ENCODE measurements at places on chromosomes 2 and 18.
A peak's percentile ranks its signal among the peaks of the same experiment; 100 is the strongest.

DNA sequence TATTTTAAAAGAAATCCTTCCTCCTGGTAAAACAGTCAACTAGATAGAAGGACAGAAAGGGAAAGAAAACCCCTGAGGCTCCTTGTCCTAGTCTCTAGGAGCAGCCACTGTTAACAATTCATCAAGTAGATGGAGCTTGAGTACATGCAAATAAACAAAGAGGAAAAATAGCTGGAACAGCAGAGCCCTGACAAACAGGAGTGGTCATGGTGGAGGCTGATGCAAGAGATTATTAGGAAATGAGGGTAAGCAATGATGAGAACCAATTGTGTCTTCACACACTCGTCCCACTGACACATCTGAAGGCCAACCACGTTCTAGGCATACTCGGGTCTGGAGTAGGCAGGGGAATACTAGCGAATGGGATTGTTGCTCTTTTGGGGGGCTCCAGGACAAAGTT is 9.2 kb downstream of the DLGAP1 start:
- DNase-seq = no peak

- no peak for DNase-seq
Observed at GRCh38 chr2:174631009-174631981, 33.7 kb upstream of the WIPF1 start.

GRCh38 chr2:64780041-64780440 is 126.3 kb upstream of the SERTAD2 start:
- no peak for DNase-seq

DNA sequence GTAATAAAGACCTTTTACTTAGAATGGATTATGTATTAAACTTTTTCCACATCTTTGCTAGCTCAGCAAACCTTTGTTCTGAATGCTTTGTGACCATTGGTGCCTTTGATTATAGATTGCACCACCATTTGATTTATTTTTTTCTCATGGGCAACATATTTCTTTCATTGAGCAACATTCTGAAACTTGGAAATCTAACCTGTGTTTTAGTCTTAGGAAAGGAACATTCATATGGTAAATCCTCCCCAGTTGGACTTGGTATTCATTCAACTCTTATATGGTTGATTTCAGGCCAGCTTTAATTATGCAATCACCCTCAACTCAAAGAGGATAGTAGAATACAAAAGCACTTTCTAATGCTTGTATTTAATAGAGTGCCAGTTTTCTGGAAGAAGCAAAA is 1077.9 kb upstream of the ZEB2 start:
- no peak for DNase-seq

GRCh38 chr2:173148520-173148919 is 72.9 kb downstream of the MAP3K20 start:
- DNase-seq = no peak

- DNase-seq = no peak
Observed at GRCh38 chr2:21500401-21500945, 376.7 kb downstream of the TDRD15 start.

GRCh38 chr2:233857511-233858141 is 3.3 kb upstream of the HJURP start:
- DNase-seq = peak; percentile 22

DNA sequence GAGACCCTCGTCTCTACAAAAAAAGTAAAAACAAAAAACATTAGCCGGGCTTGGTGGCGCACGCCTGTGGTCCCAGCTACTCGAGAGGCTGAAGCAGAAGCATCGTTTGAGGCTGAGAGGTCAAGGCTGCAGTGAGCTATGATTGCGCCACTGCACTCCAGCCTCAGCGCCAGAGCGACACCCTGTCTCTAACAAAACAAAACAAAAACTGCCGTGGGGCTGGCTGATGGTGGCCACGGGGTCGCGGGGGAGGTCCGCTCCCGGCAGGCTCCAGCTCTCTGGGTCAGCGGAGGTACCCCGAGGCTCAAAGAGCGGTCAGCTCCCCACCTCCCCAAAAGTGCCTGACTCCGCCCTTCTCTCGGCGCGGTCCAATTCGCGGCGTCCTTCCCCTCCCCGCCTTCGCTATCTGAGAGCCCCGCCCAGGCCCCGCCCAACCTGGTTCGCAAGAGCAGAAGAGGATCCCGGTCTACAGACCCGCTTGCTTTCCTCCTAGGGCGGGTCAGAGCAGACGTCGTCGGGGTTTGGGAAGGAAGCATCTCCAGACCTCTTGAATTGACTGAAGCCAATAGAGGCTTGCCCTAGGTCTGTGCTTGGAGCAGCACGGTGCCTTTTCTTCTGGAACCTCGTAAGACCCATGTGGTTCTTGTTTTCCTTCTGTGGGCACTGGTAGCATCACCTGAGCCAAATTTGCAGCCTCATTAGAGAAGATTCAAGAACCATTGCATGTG is 7.8 kb downstream of the RAX start:
- DNase-seq = no peak

DNA sequence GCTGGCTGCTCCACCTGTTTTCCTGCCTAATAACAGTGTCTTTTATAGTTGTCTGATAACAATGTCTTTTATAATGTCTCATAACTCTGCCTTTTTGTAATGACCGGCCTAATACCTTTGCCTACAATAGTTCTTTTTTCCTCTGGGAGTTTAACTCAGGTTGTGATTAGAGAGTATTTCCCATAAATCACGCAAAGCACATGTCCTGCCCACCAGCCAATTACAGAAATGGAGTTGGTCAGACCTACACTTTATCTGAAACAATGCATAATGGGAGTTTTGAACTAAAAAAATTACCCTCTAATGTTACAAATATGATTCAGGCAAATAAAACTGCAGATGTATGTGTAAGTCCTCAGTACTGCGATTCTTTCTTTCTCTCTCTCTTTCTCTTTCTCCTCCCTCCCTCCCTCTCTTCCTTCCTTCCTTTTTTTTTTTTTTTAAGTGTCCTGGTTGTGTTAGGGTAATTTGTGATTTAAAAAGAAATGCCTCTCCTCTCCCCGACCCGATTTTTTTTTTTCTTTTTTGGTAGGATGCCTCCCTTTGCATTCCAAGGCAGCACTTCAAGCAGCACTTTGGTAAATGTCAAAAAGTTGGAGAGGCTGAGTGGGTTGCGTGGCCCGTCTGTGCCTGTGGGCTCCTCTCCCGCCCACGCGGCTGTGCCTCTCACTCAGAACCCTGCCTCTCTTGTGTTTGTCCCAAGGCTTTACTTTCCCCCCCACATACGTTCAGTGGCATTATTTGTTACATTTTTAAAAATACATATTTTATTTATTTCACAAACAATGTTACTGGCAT is 147.3 kb downstream of the AGAP1 start:
- no peak for DNase-seq

DNA sequence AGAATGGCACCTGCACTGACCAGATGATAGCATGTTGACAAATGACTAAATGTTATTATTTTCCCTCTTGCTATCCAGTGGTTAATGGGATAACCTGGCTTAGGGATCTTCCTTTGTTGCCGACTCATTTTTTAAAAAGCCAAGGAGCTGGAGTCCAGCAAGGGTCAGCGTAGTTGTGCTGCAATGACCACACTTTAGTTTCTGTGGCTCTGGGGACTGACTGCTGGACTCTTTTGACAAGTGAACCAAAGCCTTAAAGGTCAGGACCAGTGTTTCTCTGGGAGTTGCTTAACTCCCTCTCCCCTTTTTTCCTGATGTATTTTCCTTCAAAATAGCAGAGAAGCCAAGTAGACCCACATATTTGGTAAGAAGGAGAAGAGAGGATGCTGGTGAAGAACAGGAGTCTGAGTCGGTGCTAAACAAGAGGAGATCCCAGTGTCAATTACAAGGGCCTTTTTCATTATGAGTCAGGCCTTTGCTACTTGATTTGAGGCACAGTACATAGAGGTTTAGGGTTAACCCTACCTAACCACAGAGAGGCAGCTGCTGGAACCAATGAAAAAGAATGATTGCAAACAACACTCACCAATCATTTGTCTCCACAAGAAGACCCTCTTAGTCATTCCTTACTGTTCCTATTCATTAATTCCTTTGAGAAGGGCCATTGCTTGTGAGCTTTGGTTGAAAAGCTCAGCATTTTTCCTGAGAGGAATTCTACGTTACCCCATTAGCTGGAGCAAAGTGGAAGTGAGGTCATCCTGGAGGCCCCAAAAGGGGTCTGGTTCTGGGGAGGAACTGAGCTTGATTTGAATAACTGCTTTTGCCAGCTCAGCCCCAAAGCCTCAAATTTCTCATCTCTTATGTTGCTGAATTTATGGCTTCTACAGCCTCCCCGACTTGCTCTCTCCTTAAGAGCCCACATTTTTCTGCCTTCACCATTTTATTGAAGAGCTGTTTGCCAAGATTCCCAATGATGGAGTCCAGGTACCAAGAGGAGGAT is 137.6 kb upstream of the HNMT start:
- no peak for DNase-seq

DNA sequence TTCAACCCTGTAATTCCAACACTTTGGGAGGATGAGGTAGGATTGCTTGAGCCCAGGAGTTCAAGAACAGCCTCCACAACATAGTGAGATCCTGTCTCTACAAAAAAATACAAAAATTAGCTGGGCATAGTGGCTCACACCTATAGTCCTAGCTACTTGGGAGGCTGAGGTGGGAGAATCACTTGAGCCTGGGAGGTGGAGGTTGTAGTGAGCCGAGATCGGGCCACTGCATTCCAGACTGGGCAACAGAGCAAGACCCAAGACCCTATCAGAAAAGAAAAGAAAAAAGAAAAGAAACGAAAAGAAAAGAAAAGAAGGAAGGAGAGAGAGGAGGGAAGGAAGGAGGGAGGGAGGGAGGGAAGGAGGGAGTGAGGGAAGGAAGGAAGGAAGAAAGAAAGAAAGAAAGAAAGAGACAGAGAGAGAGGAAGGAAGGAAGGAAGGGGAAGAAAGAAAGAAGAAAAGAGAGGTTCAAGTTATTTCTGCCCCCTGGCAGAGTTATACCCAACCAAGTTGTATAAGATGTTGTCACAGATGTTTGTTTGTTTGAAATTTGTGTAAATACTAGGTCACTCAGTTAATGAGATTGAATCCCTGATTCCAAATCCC is 3.9 kb upstream of the PKDCC start:
- no peak for DNase-seq

- no peak for DNase-seq
Observed at GRCh38 chr2:63698786-63699548, 110.2 kb downstream of the MDH1 start.

- no peak for DNase-seq
Observed at GRCh38 chr2:239822146-239822831, 202.9 kb downstream of the NDUFA10 start.

- no peak for DNase-seq
Observed at GRCh38 chr2:160891353-160891740, 268.9 kb upstream of the TANK start.

GRCh38 chr18:24736662-24737330 is 276.4 kb downstream of the HRH4 start:
- no peak for DNase-seq

DNA sequence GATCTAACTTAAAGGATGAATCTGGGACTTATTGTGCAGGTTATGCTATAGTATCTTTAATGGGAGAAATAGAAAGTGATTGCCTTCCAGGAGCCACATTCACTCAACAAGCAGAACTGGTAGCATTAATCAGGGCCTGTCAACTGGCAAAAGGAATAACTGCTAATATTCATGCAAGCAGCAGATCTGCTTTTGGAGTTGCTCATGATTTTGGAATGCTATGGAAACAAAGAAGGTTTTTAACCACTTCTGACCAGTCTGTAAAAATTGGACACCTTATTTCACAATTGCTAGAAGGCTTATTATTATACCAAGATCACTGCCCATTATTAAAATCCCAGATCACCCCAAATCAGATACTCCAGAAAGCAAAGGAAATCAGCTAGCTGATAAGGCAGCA is 200.4 kb downstream of the MREG start:
- DNase-seq = no peak

- DNase-seq = no peak
Observed at GRCh38 chr2:121239969-121240368, 45.0 kb downstream of the TFCP2L1 start.

DNA sequence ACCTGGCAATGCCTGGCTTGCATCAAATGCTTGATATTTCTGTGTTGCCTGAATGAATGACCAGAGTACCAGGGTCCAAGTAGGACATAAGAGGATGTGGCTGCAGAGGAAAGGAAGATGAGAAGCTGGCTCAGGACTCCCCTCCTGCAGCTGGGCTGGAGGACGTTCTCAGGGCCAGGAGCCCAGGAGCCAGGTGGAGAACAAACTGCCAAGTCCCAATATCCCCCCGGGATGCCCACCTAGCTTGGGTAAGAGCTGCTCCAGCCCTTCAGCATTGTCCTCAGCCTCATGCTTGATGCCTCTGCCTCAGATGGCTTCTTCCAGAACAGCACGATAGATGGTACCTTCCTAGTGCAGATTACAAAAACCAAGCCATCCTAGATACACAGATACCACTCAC is 8.6 kb upstream of the ATP6V1B1 start:
- no peak for DNase-seq

DNA sequence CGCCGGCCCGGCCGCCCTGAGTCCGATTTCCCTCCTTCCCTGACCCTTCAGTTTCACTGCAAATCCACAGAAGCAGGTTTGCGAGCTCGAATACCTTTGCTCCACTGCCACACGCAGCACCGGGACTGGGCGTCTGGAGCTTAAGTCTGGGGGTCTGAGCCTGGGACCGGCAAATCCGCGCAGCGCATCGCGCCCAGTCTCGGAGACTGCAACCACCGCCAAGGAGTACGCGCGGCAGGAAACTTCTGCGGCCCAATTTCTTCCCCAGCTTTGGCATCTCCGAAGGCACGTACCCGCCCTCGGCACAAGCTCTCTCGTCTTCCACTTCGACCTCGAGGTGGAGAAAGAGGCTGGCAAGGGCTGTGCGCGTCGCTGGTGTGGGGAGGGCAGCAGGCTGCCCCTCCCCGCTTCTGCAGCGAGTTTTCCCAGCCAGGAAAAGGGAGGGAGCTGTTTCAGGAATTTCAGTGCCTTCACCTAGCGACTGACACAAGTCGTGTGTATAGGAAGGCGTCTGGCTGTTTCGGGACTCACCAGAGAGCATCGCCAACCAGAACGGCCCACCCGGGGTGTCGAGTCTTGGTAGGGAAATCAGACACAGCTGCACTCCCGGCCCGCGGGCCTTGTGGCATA is 4.6 kb downstream of the SIX2 start:
- DNase-seq = no peak

GRCh38 chr2:112973156-112973555 is 4.7 kb upstream of the IL36G start:
- no peak for DNase-seq

GRCh38 chr2:218872645-218873358 is 7.8 kb upstream of the WNT10A start:
- DNase-seq = no peak

DNA sequence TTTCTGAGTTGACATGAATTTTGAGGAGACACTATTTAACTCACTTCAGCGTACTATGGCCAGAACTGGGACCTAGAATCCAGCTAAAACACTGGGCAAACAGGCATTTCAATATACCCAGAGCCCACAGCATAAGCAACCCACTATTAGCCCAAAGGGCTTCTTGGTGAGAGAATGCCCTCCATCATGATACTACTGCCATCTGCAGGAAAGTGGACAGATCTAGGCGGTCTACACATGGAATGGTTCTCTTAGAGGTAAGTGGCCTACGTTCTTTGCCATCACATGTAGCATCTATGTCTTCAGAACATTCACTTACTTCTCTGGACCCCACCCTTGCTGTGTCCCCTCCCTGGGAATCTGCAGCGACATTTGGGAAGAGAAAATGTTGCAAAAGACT is 181.3 kb upstream of the LINC00305 start:
- DNase-seq = no peak
